ENCODE measurements at places on chromosomes 1 and 21.

DNA sequence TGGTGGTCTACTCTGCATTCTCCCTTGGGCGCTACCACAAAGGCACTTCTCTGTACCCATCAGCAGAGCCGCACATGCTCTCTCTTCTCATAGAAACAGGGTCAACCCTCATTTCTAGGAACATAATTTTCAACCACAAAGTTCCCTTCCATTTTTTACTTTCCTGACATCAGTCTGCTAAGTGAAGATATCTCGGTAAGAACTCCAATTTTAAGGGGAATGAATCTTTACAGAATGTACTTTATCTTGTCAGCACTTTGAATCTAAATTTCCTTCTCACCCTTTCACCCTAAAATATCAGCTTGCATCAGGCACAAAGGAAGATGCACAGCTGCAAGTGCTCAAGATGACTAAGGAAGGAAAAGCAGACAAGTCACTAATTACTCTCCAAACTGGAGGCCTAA, 545.9 kb downstream of the SMYD3 start:
- DNase-seq = no peak

GRCh38 chr21:33948096-33948950, 32.7 kb upstream of the ATP5PO start:
- no peak for DNase-seq

DNA sequence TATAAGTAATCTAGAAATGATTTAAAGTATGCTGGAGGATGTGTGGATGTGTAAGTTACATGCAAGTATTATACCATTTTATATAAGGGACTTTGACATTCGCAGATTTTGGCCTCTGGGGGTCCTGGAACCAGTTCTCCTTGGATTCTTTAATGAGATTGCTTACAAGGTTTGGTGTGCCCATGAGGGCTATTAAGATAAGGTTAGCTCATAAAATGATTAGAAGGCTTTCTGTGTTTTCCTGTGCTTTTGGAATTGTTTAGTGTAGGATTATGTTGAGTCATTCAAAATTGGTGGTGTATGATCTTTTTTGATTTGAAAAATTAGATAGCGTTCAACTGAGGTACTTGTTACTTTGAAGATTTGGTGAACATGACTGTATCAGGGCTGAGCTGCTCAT, 5.6 kb downstream of the USP25 start:
- DNase-seq = no peak

DNA sequence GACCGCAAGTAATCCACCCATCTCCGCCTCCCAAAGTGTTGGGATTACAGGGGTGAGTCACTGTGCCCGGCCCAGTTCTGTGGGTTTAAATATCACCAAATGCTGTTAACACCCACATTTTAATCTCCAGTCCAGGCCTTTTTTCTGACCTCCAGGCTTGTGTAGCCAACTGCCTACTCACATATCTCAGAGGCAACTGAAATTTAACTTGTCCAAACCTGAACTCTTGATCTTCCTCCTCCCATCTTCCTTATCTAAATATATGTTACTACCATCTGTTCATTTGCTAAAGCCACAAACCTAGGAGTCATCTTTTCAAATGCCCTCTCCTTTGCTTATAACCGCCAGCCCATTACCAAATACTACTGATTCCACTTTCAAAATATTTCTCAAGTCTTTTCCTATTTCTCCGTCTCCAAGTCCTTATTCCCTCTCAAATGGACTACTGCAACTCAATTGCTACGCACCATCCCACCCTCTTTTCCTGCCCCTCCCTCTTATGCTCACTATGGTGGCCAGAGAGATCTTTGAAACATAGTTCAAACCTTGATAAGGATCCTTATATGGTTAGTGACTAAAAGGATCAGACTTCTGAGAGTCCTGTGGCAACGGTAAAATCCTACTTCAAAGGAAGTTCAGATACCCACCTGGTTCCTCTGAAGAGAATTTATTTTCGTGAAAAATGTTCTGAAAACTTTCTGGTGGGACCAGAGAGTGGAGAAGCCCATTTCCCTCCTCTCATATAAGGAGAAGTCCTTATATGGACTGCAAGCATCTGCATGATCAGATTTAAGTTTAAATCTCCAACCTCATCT, 78.5 kb upstream of the CDC42BPA start:
- DNase-seq = no peak

DNA sequence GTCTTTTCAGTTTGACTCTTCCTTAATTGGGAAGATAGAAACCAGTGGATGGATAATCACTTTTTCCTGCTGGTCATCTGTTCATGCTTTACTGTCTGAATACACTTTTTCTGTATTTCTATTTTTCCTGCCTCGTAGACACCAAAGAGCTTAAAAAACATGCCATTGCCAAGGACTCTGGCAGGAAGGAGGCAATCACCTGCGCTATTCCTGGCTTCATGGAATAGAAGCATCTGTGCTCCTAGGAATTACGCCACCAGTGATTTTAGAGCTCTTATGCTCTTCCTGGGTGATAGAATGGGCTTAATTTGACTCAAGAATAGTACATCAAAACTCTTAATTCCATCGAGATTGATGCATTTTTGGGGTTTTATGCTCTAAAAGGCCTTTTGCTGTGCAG, 15.7 kb downstream of the OR2B11 start:
- DNase-seq = no peak

DNA sequence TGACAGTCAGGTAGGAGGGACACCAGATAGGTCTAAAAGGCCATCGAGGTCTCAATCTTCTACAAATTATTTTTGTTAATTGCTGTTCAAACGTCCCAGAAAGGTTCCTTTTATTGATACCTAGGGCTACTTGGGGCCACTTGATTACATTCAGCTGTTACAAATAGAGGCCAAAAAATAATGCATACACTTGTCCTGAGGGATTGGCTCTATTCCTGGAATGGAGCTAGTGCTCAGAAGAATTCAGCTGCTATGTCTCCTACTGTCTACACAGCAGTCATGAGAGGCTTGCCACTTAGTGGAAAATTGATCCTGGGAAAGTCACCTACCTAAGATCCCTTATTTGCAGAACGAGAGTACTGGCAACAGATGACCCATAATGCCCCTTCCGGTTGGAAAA, 498.3 kb downstream of the ADGRL2 start:
- DNase-seq = no peak

DNA sequence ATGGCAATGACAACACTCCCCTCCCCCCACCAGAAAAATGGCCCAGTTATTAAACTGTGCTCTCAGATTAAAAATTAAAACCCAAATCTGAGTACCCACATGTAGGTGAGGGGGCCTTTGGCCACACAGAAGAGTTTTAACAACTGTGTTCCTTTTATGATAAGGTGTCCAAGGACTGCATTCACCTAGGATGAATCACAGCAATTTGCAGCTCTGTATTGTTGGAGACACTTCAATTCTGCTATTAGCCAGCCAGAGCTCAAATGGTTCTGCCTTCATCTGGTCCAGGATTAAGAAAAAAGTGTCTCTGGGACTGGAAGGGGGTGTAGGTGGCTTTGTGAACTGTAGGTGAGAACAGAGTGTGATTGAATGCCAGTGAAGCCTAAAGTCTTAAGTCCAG, 43.3 kb upstream of the DIRAS3 start:
- DNase-seq = no peak

GRCh38 chr1:203599875-203600781, 26.5 kb upstream of the ATP2B4 start:
- DNase-seq = no peak

DNA sequence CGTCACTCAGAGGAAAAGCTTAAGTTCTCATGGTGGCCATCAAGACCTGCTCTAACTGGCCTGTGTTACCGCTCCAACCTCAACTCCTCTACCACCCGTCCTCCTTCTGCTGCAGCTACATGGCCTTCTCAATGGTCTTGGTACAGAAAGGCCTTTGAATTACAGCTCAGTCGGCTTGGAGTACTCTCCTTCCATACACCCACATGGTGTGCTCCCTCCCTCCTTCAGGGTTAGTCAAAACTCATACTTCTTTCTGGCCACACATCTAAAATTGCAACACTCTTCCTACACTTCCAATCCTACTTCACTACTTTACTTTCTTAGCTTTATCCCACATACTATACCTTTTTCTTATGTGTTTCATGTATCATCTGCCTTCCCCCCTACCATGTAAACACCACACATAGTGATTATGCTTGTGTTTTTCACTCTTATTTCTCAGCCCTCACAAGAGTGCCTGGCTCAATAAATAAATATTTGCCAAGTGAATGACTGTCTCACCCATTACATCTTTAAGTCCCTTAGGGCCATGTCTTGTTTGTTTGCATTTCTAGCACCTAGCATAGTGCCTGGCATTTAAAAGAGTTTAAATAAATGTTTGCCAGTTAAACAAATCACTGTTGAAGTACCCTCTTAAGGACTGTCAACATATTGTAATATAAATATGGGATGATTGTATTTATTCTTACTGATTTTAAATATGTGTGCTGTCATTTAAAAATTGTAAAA, 37.6 kb upstream of the HMCN1 start:
- no peak for DNase-seq

DNA sequence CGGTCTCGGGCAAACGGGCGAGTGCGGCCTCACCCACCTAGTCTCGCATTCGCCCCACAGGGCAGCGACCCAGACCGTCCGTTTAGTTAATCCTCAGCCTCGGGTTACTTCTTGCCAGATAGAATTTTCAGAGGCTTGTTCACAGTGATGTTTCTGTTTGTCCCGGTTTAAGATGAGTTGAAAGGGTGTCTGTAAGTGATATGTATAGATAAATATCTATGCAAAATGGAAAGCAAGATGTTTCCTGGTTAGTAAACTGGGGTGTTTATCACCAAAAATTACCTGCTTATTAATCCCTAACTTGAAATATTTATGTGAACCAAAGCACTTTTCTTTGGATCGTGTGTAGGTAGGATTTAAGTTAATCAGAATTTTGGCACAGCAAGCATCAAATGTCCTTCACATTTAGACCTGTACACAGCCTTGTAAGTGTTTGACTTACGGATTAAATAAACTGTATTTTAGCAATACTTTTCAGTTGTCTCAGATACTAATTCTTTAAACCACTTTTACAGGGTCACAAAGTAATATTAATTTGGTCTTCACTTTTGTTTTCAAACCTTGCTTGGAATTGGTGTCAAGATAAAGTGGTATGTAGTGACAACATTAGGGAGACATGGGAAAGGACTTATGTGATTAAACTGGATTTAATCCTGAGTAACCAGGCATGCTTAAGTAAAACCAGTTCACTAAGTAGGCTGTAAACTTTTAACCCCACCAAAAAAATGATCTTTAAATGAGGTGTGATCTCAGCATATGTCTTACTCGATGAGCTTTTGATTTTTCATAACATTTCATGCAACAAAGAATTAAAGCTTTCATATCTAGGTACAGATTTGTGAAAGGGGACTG, 914 bp downstream of the ZNF326 start:
- DNase-seq = no peak

DNA sequence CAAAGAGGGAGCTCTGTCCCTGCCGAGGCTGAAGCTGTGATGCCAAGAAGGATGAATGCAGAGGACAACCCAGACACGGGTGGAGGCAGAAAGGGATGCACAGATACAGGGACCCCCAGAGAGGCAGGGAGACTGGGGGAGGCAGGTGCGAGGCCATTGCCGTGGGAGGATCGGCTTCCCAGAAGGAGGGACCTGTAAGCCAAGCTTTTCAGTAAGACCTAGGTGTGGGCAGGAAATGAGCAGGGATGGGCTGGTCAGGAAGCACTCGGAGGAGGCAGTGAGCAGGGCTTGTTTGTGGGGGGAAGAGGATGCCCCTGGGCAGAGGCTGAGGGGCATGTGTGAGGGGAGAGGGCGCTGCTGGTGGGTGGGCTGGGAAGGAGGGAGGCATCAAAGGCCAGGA, 67.7 kb upstream of the WNT4 start:
- no peak for DNase-seq

DNA sequence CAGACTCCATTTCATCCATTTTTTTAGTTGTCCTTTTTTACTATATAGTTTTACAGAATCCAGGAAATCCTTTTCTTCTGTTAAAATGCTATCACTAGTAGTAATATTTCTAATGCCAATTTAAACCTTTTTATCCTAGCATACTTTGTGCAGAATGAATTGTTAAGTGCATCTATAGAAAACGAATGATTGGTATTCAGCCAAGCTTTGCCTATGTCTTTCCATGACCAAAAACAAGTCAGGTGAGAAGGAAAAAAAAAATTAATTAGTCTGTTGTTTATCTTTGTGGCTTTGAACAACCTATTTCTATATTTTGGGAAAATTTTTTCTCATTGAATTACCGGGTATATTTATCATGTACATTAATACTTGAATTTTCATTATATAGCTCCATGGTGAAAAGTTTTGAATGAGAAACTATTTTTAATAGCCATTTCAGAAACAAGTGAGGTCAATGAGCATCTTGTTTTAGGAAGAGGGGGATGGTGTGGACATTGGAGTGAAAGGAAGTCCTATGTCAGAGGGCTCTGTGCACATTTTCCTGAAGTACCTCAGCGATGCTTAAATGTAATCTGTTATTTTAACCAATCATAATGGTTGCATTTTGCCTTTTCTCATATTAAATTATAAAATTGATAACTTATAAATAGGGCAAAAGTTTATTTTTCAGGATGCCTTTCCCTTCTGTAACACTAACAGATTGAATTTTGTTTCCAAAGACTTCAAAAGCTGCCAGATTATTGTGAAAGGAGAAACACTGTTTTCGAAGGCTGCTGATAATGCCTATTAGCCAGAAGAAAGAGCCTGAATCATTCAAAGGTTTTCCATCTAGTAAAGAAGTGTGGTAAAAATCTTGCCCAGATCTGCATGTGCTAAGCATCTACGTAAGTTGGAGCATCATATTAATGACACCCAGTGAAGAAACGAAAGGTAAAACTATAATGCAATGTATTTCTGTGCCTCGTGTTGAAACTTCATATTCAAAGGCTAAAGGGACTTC, 73.8 kb upstream of the S1PR1 start:
- no peak for DNase-seq

GRCh38 chr1:31705080-31705866, 1.5 kb upstream of the COL16A1 start:
- DNase-seq = peak; percentile 70

DNA sequence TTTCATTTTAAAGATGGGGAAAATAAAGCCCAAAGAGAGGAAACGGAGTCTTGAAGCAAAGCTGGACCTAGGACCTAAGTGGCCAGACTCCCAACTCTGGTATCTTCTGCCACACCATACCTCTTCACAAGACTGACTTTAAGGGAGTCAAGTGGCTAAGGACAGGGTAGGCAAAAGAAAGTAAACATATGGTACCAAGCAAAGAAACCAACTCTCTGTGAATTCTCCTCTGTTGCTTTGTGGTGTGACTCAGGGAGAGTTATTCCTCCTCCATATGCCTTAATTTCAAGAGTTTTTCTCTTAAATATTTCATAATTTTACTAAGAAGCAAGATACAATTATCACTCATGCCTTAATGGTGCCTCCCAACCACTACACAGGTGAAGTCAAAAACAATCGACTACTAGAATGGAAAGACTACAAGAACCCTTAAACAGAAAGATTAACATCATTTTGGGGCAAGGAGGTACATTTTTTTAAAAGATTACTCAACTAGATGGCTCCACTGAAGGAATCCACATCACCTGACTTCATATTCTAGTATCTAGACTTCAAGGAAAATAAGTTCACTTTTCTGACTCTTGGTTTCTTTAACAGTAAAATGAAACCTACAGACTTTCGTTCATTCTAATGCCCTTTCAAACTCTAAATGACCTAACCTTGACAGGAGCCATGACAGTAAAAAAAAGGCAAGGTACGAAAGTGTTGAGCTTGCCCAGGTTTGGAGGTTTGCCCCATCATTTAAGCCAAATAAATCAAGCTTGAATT, 44.2 kb downstream of the LUZP1 start:
- no peak for DNase-seq

- DNase-seq = no peak
These were observed 48.9 kb downstream of the ATP6V1G3 start for GRCh38 chr1:198491596-198491995.
